Osteoblast (primary cell): ENCODE measurements at places on chromosomes 1 and 21.

- no peak for DNase-seq
These were observed 36.3 kb downstream of the MSTO1 start for GRCh38 chr1:155646307-155646706.

- DNase-seq, result peak; percentile 39
These were observed 941 bp downstream of the ARNT start for GRCh38 chr1:150875197-150876118.

- DNase-seq, result no peak
These were observed 7.6 kb downstream of the CHODL start for GRCh38 chr21:18252256-18252655.

DNA sequence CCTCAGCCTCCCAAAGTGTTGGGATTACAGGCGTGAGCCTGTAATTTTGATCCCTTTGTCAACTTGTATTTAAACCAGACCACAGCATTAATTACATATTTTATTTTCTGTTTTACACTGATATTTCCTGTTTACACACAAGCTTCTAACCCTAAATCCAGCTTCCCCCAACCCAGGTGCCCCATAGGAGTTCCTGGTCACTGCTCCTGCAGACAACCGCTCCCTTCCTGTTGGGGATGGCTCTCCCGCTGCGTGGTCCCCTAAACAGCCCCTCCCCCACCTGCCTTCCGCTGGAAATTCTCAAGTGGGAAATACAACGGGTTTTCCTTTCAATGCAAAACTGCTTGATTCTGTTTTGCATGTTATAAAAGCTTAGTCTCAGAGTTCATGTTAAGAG is 3.7 kb downstream of the CSTB start:
- no peak for DNase-seq

DNA sequence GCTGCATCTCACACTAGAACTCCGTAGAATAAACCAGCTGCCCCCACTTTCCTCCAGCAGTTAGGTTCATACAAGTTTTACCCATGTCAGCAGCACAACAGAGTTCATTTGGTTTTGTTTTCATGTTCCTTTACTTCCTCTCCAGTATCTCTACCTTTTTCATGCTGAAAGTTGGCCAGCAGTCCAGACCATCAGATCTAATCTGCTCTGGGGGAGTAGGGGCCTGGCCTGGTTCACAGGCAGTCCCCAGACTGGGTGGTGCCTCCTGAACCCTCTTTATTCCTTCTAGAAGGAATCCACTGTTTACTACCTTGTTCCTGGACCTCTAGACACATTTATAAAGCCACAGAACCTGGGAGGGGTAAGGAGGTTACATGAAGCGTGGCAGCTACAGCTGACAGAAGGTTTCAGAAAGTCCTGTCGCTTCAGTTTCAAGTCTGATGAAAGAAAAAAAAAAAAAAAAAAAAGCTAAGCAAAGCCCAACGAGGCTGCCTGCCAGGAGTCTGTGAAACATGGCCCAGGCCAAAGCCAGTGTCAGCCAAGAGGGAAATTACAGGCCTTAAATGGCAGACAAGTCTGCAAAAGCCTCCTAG is 184.6 kb upstream of the JUN start:
- no peak for DNase-seq

GRCh38 chr1:202965422-202965821 is 1.6 kb downstream of the CYB5R1 start:
- DNase-seq, result no peak

GRCh38 chr1:207649865-207650580 is 5.1 kb downstream of the CR1L start:
- DNase-seq, result no peak

GRCh38 chr1:149848340-149849110 is 50.8 kb upstream of the BOLA1 start:
- peak; percentile 6 for DNase-seq

- peak; percentile 64 for DNase-seq
These were observed 138.9 kb upstream of the VAMP3 start for GRCh38 chr1:7632176-7632575.

DNA sequence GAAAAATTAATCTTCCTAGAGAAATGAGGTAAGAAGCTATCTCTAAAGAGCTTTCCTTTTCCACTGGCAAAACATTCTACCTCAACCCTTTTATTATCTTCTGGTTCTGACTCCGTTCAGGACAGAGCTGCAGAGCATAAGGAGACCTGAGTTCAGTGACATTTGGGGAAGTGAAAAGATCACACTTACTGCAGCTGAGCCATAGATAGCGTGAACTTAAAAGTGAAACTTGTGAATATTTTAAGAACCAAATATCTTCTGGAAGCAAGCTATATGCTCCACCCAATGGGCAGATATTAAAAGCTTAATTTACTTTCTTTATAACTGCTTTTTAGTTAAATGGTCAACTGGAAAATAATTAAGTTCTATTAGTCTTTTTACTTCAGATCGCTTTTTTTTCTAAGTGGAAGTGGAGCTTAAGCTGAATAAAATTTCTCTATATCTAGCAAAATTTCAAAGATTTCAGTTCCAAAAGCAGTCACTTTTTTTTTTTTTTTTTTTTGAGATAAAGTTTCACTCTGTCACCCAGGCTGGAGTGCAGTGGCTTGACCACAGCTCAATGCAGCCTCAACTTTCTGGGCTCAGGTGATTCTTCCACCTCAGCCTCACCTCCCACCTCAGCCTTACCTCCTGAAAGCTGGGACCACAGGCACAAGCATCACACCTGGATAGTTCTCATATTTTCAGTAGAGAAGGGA is 11.9 kb downstream of the PTPN22 start:
- no peak for DNase-seq

DNA sequence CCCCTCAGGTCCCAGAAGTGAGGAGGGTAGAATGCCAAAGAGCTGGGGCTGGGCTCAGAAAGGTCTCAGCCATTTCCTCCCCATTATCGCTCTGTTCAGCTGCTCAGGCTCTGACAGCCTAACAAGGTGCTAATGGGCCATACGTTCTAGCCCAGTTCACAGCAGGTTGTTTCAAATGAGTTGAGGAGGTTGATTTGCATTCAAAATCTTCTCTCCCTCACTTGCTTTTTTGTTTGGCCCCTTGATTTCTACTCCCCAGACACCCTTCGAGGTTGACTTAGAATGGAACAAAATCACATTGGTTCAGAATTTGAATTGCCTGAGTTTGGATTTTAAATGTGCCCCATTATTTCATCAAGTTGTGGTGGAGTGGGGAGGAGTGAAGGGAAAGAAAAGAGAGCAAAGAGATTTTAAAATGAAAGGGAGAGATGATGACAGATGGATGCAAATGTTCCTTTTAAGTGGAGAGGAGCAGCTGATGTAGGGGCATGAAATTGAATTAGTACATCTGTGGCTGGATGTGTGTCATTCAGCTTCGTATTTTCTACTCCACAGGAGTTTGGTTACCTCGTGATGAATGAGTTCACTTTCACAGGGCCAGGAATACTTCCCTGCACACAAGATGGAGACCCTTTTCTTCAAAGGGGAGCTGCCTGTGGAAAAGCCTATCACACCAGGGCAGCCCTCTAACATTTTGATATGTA is 425.8 kb upstream of the CAMK1G start:
- no peak for DNase-seq

- no peak for DNase-seq
These were observed 443.4 kb upstream of the RGS18 start for GRCh38 chr1:191714845-191715244.

- DNase-seq, result peak; percentile 99
These were observed 19.7 kb downstream of the MFAP2 start for GRCh38 chr1:16960560-16961296.

DNA sequence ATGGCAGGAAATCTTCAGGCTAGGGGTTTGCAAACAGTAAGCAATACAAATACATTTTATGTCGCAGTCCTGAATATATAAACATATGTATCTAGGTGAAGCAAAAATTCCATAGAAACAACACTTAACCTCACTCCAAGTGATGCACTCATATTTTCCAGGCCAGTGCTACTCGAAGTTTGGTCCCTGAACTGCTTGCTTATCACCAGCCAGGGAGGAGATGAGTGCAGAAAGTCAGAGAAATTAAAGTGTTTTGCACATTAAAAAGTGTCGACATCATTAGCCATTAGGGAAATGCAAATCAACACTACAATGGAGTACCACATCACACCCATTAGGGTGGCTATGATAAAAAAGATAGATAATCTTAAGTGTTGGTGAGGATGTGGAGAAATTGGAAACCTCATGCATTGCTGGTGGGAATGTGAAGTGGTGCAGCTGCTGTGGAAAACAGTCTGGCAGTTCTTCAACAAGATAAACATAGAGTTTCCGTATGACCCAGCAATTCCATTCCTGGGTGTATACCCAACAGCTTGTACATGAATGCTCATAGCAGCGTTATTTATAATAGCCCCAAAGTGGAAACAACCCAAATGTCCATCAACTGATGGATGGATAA is 70.5 kb upstream of the CSF1 start:
- peak; percentile 4 for DNase-seq

- DNase-seq, result no peak
These were observed 5.8 kb upstream of the TGFB2 start for GRCh38 chr1:218339267-218339831.

- no peak for DNase-seq
These were observed 148.5 kb downstream of the LMX1A start for GRCh38 chr1:165207853-165208515.

DNA sequence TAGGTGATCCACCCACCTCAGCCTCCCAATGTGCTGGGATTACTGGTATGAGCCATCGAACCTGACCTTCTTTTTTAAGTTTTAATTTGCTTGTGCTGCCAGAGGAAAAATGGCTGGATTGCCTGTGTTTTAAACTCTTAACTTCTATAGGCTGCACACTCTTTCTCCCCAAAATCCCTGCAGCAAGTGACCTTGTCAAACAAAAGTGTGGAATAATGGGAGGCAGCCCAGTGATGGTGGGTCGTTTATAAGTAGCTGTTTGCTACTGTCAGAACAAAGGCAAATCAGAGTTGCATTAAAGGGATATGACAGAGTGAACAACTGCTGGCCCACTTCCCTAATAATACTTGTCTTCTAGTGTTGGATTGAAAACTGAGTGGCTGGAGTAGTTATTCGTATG is 74.2 kb downstream of the ADGRL2 start:
- no peak for DNase-seq

- peak; percentile 73 for DNase-seq
These were observed 33.2 kb upstream of the CDC42BPA start for GRCh38 chr1:227351443-227351842.

- DNase-seq, result no peak
These were observed 470.6 kb upstream of the ADGRL2 start for GRCh38 chr1:81330111-81330510.

- DNase-seq, result no peak
These were observed 3.1 kb downstream of the PRKAB2 start for GRCh38 chr1:147169171-147169570.

- DNase-seq, result peak; percentile 91
These were observed 8.2 kb downstream of the HAPLN2 start for GRCh38 chr1:156627313-156627880.

GRCh38 chr1:239126884-239127283 is 259.5 kb upstream of the CHRM3 start:
- DNase-seq, result no peak

GRCh38 chr1:208465786-208466590 is 221.8 kb upstream of the PLXNA2 start:
- DNase-seq, result no peak

GRCh38 chr1:14294860-14295536 is 303.5 kb upstream of the KAZN start:
- DNase-seq, result no peak

GRCh38 chr21:45041351-45041805 is 33.0 kb upstream of the ADARB1 start:
- DNase-seq, result peak; percentile 90

GRCh38 chr21:33434770-33435360 is 31.7 kb downstream of the IFNGR2 start:
- peak; percentile 96 for DNase-seq

- no peak for DNase-seq
These were observed 35.5 kb downstream of the MAN1C1 start for GRCh38 chr1:25651824-25652741.

- DNase-seq, result no peak
These were observed 228.3 kb downstream of the ST6GALNAC3 start for GRCh38 chr1:76302711-76303339.

DNA sequence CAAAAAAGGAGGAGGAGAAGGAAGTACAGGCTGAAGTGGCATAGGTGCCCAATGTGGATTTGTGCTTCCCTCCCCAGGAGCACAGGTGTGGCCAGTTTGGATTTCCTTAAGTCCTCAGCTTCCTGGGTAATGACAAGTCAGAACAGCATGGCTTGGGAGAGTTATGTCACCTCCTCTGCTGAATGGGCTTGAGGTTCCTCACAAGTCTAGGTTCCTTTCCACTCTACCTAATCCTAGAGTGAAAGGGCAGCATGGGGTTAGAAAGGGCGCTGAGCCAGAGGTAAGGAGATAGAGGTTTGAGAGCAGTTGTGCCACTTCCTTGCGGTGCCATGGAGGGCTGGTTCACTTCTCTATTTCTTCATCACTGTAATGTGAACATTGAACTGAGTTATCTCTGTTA is 35.5 kb upstream of the IL20 start:
- no peak for DNase-seq

DNA sequence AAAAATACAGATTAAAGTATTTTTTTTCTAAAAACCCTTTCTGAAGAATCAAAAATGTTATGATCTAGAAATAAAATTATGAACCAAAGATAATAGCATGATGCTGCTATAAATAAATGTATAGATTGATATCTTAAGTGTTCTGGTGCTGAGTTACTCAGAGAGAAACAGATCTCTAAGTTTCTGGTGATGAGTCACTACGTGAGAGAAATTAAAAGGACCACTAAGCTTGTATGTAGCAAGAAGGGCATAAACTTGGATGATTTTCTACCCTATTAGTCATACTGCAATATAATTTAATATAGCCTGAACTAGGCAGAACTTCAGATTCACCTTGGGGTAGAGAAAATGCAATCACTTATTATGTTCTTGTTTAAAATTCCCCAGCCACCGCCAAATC is 514.8 kb downstream of the AMY1C start:
- no peak for DNase-seq

GRCh38 chr1:179807291-179807690 is 64.2 kb downstream of the FAM163A start:
- no peak for DNase-seq

GRCh38 chr1:151829352-151830046 is 2.1 kb downstream of the RORC start:
- no peak for DNase-seq

GRCh38 chr1:239718571-239718970 is 332.2 kb downstream of the CHRM3 start:
- no peak for DNase-seq

- DNase-seq, result no peak
These were observed 8.6 kb downstream of the AIM2 start for GRCh38 chr1:159067699-159068621.

GRCh38 chr1:153827168-153827964 is 52.2 kb downstream of the SLC27A3 start:
- no peak for DNase-seq
